ENCODE measurements at places on chromosomes 13 and 19. TPM values are rescaled to one million over a fixed set of nuclear protein-coding genes. Genes with fewer than 3 reads are reported as not detected.

DNA sequence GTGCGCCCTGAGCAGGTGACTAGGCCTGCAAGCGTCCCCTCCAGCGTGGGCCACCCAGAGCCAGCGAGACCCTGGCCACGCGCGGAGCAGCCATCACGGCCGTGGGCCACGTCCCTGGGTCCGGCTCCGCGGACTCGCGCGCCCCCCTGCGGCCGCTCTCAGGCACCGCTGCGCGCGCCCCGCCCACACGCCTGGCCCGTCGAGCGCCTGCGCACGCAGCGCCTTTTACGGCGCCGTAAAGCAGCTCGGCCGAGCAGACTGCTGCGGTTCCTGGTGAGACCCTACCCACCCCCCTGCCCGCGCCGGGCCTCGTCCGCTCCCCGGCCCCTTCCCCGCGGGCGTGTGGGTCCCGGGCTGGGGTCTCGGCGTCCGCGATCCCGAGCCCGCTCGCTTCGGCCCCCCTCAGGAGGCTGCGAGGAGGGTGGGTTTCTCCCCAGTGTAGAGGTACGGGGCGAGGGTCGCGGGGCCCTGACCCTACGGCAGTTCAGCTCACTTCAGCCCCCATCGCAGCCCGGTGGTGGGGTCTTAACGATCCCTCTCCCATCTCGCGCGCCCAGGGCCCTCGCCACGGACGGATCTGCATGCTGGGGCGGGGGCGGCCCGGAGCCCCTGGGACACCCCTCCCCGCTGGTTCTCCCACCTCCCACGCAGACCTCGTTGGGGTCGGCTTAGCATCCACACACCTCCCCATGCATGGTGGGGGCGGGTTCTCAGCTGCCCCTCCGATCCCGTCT, at the start of gene TRAPPC5:
Gene TRAPPC5 (plus strand): TSS at position 228 of the 734 bp plus-strand sequence. CDS start 1,421 bp downstream, outside the sequence.
- peaks cover 25% of the 10 kb centered on the region for H3K4me1 ChIP-seq
- peaks cover 3% of the 10 kb centered on the region for H3K27me3 ChIP-seq
- H3K4me3 ChIP-seq = peak within 1 kb of the TSS; percentile 93
- DNase-seq = peak; percentile 96
- no peak within 1 kb of the TSS for H3K27ac ChIP-seq

DNA sequence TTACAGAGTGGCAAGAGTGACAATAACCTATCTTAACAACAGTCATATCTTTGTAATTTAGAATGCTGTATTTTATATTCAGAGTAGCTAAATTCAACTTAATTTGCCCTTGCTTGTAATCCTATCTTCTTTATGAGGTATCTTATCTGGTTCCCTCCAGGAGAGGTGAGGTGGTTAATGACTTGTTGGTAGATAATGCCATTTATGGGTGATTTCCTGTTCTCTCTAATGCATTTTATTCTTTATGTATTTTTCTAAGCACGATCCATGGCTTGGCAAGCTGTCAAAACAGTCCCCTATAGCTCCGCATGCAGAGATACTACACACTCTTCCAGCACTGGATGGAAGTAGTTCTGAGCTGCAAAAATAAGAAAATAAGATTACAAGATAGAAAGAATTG, 267.9 kb downstream of the LMO7 start:
- no peak for DNase-seq
- H3K4me1 ChIP-seq = no peaks in the 10 kb centered on the region
- no peaks in the 10 kb centered on the region for H3K27me3 ChIP-seq
- H3K27ac ChIP-seq = no peak overlapping the region

DNA sequence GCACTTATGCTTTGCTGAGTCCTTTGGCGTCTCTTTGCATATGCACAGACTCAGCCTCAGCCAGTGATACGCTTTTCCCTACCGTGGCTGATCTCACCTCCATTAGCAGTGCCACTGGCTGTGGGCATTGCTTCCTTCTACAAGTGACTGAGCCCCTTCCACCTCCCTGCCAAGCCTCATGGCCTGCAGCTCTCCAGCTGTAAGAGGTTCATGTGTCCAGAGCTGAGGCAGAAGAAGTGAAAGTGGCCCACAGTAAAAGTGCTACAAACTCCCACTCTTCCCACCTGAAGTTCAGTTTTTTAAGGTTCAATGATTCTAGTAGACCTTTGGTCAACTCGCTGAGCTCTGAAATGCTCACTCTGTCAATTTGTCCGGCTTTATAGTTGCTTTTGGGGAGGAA, 44.7 kb downstream of the SMARCA4 start:
- no peak for DNase-seq
- no peak overlapping the region for H3K4me3 ChIP-seq
- no peak overlapping the region for H3K27ac ChIP-seq
- H3K36me3 ChIP-seq = peaks cover 80% of the 10 kb centered on the region
- no peaks in the 10 kb centered on the region for H3K4me1 ChIP-seq

DNA sequence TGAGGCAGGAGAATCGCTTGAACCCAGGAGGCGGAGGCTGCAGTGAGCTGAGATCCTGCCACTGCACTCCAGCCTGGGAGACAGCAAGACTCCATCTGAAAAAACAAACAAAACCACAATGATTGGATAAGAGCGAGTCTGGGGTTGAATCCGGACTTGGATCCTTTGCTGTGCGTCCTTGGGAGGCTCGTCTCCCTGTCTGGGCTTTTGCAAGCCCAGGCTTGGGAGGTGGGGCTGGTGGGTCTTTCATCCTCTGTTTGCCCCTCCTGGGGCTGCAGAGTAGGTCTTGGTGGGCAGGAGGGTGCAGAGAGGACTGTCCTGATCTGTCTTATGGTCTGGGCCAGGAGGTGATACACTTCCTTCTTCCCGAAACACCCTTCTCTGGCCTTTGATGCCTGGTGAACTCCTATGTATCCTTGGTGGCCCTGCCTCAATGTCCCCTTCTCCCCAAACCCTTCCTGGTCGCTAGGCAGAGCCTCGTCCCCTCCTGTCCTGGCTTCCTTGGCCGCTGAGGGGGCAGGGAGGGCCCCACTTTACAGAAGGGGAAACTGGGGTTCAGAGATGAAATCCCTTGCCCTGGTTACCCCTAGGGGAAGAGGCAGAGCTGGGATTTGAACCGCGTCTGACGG, 16.8 kb downstream of the PALM start:
- no peak overlapping the region for H3K4me3 ChIP-seq
- no peak overlapping the region for H3K27ac ChIP-seq
- H3K36me3 ChIP-seq = peaks cover 84% of the 10 kb centered on the region
- peaks cover 19% of the 10 kb centered on the region for H3K4me1 ChIP-seq

Gene KLK14
- total RNA-seq = not detected
